ENCODE measurements at places on chromosomes 13 and 19.
A peak's percentile ranks its signal among the peaks of the same experiment; 100 is the strongest.

DNA sequence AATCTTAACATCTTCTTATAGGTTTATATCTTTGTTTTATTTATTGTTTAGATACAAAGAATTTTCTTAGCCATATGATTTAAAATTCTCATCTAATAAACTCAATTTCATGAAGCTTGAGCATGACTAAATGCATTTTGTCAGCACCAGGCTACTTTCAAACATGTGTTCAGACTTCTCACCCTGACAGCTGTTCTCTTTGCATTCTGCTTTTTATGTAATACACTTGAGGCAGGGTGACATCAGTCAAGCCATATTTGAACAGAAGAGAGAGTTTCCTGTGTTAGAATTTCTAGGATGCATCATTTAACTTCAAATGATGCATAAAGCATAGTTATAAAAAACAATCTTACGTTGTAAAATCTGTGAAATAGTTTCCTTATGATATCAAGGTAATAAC is 1295.1 kb upstream of the PCDH20 start:
- DNase-seq: no peak

DNA sequence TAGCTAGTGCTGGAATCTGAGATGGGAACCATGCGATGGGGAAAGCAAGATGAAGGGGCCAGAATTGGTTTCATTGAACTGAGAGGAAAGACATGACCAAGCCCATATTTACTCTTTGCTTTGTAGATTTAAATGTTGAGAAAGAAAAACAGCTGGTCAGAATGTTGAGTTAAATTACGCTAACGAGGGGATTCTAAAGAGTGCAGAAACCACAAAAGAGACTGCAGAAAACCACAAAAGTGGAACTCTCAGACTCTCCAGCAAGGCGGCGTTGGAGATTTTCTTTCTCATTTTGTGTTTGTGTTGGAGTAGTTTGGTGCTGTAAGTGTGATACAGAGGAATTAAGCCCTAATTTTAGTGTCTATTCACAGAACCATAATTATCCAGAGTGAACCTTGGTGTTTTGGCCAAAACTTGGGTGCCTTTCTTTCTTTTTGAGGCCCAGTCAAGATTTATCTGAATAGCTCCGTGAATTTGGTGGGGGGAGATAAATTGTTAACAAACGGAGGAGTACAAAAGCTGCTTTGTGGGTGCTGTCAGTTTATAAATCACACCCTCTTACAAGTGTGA is 26.3 kb downstream of the SAE1 start:
- DNase-seq: no peak

DNA sequence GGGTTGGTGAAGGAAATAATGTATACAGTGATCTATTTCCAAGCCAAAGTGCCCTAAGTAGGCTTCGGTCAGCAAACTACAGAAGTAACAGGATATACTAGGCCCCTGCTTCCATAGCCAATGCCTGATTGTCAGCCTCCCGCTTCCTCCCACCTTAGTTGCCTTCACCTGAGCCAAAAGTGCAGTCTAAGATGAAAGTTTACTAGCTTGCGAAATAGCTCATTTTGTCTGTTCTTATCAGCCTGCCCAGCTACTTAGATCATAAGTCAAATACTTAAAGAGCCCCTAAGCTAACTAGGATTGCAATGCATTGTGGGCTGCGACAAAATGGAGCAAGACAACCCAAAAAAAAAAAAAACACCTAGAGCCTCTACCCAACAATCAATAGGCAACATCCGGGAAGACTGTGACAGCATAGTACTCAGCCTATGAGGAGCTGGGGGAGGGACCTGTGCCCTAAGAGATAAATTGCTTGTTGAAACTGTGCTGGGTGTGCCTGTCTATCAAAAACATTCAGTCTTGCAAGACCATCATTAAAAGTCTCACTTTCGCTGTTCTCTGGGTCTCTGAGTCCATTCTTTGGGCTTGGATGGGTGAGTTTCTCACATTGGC is 454.7 kb upstream of the TSHZ3 start:
- no peak for DNase-seq

DNA sequence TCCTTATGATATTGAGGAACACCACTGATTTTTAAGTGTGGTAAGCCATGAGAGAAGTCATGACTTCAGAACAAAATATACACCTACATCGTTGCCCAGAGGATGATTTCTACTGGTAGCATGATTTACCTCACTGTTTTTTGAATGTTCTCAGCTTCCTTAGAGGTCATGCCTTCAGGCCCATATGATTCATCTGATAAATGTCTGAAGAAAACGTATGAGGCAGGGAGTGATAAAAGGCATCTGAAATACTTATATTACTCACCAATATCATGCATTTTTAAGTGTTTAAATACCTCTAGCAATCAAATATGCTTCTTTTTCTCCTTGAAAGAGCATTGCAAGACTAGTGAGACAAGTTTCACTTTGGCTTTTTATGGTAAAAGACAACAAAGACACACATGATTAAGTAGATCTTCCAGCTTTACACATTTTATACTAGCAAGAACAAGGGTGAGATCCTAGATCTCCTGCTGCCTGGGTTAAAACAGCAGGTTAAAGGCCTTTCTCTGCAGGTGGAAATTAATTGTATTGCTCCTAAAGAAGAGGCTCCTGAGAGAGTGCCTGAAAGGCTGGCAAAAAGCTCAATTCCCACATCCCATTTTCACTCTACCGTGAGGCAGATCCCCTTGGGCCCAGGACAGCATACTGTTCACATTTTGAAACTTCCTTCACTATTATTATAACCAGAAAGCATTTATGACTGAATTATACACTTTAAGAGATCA is 432.4 kb downstream of the SLITRK1 start:
- no peak for DNase-seq

GRCh38 chr19:43809762-43810696 is 7.8 kb upstream of the LYPD5 start:
- DNase-seq: no peak

GRCh38 chr13:102872131-102872530 is 26.3 kb downstream of the ERCC5 start:
- DNase-seq: no peak

DNA sequence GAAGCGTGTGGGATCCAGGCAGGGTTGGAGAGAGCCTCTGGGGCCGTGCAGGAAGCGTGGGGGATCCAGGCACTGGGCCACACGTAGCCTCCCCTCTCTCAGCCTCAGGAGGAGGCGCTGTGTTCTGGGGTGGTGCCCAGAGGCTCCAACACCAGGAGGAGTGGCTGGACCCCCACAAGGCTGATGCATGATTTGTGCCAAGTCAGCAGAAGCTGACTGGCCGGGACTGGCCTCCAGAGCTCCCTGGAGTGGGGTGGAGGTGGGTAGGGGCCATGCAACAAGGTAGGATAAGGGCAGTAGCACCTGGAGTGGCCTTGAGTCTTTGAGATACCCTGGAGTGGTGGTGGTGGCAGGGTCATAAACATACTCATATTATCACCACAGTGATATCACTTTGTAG is 75.3 kb downstream of the ERICH6B start:
- DNase-seq: no peak

GRCh38 chr19:4518345-4519171 is at the start of gene PLIN4:
PLIN4 (minus strand) TSS chr19:4518486; CDS start chr19:4518272, 214 bp downstream.
- no peak for DNase-seq

GRCh38 chr13:42746866-42747265 is 34.5 kb upstream of the FAM216B start:
- DNase-seq: no peak

DNA sequence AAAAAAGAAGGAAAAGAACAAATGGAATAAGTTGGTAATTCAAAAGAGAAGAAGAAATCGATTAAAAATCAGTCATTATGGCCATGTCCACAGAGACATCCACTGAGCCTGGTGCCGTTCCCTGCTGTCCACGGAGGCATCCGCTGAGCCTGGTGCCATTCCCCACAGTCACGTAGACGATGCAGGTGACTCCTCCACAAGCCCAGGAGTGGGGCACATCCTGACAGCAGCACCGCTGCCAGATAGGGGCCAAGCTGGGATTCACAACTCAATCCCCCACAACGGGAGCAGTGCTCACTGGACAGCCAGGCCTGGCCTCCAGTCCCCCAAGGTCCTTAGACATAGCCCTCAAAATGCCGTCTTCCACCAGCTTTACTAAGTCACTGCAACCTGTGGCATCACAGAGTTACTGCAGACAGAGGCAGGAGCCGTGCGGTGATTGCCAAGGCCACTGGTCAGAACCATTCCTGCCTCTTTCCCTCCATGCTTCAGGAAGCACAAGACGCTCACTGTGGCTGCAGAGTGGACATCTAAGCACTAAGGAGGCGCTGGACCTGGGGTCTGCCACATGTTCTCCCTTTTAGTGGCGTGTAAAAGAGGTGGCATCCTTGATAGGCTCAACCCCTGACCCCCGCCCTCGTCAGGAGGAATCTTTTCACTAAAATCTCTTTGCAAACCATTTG is 131.5 kb upstream of the SPACA7 start:
- no peak for DNase-seq

- no peak for DNase-seq
These were observed 452.2 kb downstream of the FGF14 start for GRCh38 chr13:101949681-101950080.

GRCh38 chr19:39397360-39398296 is 6.5 kb downstream of the MED29 start:
- DNase-seq: peak; percentile 95

GRCh38 chr13:27023385-27024073 is 148.1 kb downstream of the USP12 start:
- DNase-seq: no peak

GRCh38 chr13:92901739-92902138 is 324.9 kb upstream of the GPC6 start:
- DNase-seq: no peak

DNA sequence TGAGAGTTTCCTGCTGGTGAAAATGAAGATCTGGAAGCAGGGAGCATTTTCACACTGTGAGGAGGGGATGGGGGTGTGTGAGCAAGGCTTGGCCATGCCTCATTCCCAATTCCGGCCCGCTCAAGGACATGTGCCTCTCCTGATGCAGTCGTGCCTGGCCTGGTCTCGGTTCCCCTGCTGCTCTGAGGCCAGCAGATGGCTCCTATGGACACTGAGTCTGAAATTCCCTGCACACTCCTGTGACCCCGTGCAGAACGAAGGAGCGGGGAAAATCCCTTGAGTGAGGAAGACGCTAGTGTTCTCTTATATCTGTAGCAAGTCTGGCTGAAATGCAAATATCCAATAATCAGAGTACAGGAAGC is 363 bp upstream of the ZNF763 start:
- no peak for DNase-seq

- no peak for DNase-seq
These were observed 685 bp downstream of the TCF3 start for GRCh38 chr19:1651568-1652291.

DNA sequence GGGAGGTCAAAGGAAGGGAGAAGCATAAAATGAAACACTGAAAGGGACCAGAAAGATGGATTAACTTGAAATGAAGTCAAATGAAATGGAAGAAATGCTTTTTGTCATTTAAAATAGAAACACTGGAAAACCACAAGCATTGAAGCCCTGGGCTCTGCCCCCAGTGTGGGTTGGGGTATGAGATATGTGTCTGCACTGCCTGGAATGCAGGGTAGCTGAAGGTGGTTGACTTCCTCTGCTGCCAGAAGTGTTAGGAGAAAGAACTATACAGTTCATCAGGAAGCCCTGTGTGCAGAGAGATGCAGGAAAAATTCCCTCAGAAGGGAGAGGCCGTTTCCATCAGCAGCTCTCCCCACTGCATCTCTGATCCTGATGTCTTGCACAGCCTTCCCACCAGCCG is 69.2 kb downstream of the DHRS12 start:
- DNase-seq: no peak

DNA sequence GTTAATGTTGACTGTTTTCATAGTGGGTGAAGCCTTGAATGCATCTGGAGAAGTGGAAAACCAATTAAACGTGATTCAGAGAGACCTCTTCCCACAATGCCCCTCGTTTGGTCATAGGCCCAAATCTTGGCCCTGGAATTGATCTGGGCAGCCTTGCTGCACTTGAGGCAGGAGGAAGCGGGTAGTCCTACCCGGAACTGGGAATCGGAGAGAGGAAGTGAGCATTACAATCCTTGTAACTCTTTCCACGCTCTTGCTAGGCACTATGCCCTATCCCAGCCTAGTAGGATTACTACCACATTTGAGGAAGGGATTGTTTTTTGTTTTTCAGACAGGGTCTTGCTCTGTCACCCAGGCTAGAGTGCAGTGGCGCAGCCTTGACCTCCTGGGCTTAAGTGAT is 3.6 kb downstream of the KCNK6 start:
- DNase-seq: no peak

DNA sequence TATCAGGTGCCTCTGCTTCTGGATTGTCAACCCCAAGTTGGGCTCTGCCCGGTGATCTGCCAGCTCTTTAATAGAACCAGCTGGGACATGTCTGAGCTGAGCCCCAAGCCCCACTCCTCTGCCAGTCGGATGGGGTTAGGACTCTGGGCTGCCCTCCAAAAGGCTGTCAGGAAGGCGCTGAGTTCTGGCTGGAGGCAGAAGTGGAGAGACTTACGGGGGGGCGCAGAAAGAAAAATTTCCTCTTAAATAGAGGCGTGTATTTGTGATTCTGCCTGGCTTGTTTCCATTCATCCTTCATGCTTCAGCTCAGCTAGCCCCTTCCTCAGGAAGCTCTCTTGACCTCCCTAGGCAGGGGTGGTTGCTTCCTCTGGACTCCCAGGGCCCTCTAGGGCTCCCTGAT is 985 bp upstream of the KCNK6 start:
- no peak for DNase-seq

DNA sequence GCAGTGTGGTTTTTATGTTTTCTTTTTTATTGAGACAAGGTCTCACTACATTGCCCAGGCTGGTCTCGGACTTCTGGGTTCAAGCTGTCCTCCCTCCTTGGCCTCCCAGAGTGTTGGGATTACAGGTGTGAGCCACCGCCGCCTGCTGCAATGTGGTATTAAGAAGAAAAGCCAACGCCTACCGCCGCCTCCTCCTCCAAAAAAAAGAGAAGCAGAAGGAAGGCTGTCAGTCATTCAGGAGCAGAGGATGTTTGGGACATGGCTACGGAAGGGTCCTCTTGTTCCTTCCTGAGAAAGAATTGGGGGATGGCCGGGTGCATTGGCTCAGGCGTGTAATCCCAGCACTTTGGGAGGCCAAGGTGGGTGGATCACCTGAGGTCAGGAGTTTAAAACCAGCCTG is 1.2 kb downstream of the PPP1R37 start:
- DNase-seq: no peak

- DNase-seq: no peak
These were observed 138.2 kb downstream of the PIBF1 start for GRCh38 chr13:72920097-72920496.

DNA sequence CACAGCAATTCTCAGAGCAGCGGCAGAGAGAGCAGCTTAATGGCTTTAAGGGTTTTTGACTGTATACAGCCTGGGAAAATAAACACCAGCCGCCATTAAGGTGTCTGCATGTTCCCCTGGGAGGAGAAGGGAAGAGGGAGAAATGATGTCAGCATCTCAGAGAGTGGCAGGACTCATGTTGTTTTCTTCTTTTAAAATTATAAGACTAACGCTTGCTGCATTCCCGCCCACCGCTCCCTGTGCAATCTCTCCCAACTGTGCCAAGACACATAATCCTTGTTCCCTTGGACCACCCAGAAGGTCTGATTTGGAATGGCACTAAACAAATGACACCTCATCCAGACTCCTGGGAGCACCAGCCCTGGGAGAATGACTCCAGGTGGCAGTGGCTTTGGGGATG is 27.7 kb upstream of the FAM216B start:
- DNase-seq: no peak

Measured in omental fat pad (tissue), 4 donors.